HL-60 (cell line): ENCODE measurements at places on chromosomes 2 and 18.

GRCh38 chr18:75467281-75467795 lies 39.8 kb upstream of the SMIM21 start:
- DNase-seq = no peak

- no peak for DNase-seq
Observed at GRCh38 chr2:157662401-157662800, 33.7 kb upstream of the ACVR1C start.

DNA sequence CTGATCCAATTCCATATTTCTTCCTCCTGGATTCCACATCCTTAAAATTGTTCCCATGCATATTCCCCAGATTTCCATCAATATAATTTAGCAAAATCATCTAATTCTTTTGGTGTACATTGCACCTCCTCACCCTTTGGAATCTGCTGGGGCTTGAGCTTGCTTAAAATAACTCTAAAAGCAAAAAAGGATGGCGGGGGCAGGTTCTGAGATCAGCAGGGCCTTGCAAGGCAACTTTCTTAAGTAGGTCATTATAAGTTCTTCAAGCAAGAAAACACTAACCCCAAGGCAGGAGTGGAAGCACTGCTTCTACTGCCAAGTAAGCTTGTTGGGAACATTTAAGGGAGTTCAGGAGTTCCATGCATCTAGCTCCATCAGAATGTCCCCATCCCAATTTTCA lies 254.3 kb upstream of the CCDC68 start:
- DNase-seq = no peak

DNA sequence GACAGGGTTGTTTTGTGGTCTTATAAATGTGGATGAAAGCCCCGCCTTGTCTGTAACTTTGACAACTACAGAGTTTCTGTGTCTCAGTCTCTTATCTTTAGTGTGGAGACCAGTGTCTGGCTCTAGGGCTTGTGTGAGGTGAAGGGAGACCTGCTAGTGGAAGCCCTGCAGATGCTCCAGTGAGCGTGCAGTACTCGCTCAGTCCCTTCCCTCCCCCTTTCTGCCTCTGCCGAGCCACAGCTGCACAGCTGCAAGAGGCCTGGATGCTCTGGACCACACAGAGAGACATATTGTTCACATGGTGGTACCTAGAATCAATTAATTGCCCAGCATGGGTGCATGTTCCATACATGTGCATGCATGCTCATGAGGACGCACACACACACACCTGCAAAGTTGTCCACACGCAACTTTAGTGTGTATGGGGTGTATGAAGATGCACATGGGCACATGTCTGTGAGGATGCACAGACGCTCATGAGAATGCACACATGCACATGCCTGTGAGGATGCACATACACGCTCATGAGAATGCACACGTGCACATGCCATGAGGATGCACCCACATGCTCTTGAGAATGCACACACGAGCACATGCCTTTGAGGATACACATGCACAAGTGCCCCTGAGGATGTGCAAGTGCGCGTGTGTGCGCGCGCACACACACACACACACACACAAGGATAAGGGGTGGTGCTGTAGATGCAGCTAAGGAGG lies 282.1 kb upstream of the HS6ST1 start:
- DNase-seq = no peak

DNA sequence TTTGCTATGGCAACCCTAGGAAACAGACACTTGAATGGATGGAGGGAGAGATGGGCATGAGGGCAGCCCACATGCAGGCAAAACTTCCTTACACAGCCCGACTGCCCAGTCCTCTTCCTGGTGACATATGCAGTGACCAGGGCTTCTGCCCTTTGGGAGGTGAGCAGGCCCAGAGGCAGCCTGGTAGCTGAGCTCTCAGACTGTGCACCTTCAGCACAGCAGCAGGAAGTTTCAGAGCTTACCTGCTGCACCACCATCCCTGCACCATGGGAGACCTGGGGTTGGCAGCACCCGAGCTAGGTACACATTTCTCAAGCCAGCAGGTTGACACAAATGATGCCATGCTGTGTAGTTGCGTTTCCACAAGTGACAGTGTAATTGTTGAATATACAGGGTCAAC lies 97.6 kb upstream of the LMAN1 start:
- DNase-seq = no peak

GRCh38 chr2:212133337-212133736 lies 405.3 kb downstream of the ERBB4 start:
- no peak for DNase-seq

DNA sequence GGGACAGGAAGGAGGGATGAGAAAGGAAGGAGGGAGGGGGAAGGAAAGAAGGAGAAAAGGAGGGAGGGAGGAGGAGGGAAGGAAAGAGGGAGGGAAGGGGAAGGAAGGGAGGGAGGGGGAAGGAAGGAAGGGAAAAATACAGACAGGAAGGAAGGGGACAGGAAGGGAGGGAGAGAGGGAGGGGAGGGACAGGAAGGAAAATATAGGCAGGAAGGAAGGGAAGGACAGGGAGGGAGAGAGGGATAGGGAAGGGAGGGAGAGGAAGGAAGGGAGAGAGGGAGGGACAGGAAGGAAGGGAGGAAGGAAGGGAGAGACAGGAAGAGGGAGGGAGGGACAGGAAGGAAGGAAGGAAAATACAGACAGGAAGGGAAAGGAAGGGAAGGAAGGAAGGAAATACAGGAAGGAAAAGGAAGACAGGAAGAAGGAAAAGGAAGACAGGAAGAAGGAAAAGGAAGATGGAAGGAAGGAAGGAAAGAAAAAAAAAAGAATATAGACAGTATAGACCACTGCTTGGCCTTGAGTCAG lies 63.6 kb downstream of the FEZ2 start:
- no peak for DNase-seq
